ENCODE measurements at places on chromosomes 16 and 17.

GRCh38 chr16:19940195-19940594, 55.5 kb upstream of the GPRC5B start:
- DNase-seq, result no peak

DNA sequence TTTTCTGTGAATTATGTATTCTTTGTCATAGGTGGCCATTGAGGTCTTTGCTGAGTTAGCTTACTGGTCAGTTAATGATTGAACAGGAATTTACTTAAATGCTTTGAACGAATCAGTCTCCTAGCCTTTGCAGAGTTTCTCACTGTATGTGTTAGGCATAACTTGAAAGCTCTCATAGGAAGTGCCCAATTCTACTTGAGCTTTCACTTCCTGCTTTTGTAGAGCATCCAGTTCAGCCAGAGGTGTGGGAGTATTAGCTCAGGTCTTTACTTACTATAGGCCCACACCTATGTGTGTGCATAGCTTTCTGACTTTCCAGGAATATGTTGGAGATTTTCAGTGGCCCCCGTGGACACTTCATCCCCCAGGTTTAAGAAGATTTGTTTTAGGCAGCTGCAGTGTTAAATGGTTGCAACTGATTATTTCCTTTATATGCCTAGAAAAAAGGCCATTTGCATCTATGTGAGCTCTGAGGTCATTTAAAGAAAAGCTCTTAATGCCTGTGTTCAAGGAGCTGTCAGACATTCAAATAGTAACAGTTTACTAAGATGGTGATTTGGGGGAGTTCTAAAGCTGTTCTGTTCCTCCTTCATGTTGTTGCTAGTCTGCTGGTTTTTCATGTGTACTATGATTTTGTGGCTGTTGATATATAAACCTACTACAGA, 62.3 kb downstream of the PHKB start:
- no peak for DNase-seq

- DNase-seq, result no peak
These were observed 20.2 kb downstream of the SYCE1L start for GRCh38 chr16:77219437-77219836.

GRCh38 chr17:80986046-80986445, 5.6 kb upstream of the CHMP6 start:
- no peak for DNase-seq

DNA sequence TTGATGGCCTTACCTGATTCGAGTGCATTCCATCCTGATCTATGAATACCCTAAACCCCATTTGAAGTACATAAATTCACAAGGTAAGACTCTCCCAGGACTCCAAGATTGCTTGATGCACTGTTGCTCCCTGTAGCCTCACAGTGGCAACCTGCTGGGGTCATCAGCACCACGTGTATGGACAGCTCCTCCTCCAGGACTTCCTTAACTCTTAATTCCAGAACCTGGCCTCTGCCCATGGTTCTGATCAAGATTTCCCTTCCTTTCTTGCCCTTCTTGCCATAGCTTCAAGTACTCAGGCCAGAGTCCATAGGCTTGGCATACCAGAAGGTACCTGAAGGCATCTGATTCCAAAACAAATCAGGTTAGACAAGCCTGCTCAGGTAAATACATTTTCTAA, 34.0 kb upstream of the NLK start:
- peak; percentile 14 for DNase-seq

- no peak for DNase-seq
These were observed 26.6 kb upstream of the OR1F1 start for GRCh38 chr16:3161235-3162018.

DNA sequence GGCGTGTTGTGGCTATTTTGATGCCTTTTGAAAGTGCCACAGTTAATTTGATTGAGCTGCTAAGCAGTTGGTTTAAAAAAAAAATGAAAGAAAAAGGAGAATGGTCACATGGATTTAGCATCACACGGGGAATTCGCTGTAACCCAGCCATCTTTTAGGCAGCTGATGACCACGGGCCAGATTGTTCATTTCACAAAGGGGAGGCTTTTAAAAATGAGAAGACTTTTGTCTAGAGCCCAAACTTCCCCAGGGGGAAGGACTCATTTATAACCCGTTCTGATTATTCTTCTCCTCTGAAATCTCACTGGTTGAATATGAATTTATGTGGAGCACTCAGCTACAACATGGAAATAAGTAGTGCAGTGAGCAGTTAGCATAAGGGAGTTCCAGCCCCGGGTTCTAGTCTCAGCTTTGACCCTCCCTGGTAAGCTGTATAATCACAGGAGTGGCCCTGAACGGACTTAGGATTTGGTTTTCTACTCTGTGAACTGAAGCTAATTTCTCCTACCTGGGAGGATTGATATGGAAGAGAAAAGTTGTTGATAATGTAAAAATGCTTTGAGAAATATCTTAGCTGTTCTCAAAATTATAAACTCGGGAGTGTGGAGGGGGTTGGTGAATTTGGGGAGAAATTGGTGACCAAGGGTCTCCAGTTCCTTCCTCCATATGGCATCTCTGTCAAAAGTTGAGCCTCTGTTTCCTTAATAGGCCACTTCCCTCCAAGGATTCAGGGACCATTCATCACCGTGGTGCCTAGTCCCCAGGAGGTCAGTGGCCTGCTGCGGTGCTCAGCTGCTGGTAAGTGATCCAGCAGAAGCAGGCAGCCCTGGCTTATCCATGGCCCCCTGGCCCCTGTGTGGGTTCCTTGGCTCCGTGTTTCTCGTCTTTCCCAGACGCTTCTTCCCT, 76.4 kb upstream of the TBX2 start:
- DNase-seq, result no peak

- no peak for DNase-seq
These were observed 105.3 kb upstream of the ASIC2 start for GRCh38 chr17:33398386-33398785.

GRCh38 chr17:4535667-4536258, 19.4 kb downstream of the MYBBP1A start:
- DNase-seq, result no peak

DNA sequence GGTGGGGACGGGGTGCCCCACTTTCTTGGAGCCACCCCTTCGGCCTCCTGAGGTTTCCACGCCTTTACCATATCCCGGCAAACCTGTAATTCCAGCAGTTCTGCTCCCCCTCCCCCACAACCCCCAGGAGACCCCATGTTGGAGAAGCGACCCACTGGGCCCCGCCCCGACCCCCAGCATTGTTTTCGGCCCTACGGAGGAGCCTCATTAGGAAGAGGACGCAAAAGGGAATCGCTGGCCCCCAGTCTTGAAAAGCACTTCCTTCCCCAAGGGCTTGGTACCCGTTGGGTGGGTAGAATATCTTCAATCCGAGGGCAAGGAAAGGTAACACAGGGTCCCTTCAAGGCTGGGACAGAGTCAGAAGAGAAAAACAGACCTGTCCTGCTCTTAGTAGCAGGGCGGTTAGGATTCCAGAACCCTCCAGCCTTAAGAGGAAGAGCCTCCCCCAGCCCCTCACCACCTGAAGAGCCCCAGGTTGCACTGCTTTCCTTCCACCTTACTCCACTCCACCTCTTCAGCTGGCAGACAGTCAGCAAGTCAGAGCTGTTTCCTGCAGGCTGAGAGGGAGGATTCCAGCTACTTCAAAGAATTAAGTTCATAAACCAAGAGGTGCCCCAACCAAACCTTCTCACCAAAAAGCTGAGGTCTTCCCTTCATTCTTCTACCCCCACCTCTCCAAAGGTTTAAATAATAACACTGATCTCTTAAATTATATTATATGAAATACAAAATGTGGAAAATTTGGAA, 803 bp upstream of the TLCD2 start:
- no peak for DNase-seq

DNA sequence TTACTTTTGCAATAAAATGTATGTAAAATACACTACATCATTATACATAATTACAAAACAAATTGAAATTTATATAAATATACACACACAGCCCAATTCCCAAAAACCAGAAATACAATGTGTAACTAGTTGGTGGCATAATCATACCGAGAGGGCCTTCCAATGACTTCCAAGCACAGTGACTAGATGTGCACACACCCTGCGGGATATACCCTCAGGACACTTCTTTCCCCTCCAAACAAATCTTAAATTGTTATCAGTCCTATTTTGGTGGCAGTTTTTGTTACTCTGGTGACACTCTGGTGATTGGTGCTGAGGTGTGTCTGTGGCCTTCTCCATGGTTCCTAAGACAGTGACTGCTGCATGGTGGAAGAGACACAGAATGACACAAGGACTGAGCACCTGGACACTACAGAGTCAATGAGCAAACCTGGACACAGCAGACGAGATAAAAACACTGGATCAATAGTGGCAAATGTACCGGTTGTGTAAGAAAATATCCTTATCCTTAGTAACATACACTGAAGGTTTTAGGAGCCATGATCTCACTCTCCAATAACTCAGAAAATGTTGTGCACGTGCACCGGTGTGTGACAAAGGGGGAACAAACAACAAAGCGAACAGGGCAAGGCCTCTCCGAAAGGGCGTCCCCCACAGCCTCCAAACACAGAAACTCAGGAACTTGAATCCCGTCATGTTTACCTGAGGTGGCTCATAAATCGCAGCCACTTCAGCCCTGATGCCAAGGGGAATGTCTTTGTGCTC, 32.9 kb downstream of the NPLOC4 start:
- DNase-seq, result no peak

- no peak for DNase-seq
These were observed 169.7 kb downstream of the ANKFN1 start for GRCh38 chr17:56322991-56323390.

DNA sequence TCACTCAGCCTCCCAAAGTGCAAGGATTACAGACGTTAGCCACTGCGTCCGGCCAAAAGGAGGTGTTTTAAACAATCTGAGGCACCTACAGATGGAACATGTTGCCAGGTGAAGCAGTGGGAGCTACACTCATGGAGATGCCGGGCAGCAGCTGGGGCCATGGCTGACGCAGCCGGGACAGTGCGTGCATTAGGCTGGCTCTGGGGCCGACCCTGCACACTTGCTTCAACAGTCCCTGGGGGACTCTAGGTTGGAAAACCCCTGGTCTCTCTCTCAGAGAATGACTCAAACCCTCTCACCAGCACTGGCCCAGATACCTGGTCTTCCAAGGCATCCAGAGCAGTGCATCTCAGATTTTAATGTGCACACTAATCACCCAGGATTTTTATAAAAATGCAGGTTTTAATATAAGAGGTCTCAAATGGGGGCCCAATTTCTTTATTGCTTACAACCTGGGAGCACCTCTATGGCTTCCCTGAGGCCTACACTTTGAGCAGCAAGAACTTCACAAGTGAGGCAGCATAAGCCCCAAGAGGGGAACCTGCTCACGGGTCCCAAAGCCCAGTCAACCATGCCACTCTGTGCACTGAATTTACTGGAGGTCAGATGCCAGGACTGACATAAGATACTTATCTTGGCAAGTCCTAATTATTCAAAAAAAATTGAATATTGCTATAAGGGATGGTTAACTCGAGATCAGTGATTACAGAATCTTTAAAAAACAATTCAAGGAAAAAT, 70.8 kb upstream of the TRAP1 start:
- DNase-seq, result no peak

- no peak for DNase-seq
These were observed 48.7 kb upstream of the NDRG4 start for GRCh38 chr16:58451265-58451689.

DNA sequence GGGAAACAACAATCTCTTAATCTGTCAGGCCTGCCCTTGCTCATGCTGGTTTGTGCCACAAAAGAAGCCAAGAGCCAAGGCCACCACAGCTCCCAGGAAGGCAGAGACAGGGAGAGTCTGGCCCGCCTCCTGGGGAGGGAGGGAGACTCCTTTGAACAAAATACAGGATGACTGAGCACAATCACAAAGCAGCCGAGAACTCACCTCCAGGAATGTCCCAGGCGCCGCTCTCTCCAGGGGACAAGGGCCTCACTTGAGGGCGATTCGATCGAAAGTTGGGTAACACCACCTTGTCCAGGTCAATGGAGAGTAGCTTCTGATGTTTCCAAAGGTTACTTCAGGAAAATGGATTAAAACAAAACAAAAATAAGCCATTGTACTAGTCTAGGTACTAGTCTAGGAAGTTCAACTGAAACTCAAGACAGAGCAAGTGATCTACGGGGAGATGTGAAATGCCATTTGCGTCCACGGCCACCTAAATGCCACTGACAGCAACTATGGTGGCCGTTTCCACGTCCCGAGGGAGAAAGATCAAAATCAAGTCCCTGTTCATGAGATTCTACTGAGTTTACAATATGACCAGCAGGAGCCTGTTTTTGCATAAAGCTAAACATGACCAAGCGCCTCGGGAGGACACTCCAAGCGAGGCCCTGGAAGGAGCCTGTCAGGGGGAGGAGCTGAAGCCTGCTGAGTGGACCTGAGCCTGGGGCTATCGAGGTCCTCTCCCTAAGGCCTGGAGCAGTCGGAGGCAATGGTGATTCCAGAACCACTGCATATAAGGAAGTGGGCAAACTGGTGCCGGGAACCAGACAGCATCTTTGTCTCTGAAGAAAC, 13.4 kb upstream of the SLC38A8 start:
- DNase-seq, result no peak

GRCh38 chr16:85159179-85159980, 47.1 kb upstream of the CIBAR2 start:
- no peak for DNase-seq

GRCh38 chr17:81484195-81484979, 28.2 kb downstream of the ACTG1 start:
- no peak for DNase-seq

GRCh38 chr17:62627904-62628633, 599 bp downstream of the MRC2 start:
- DNase-seq, result no peak

DNA sequence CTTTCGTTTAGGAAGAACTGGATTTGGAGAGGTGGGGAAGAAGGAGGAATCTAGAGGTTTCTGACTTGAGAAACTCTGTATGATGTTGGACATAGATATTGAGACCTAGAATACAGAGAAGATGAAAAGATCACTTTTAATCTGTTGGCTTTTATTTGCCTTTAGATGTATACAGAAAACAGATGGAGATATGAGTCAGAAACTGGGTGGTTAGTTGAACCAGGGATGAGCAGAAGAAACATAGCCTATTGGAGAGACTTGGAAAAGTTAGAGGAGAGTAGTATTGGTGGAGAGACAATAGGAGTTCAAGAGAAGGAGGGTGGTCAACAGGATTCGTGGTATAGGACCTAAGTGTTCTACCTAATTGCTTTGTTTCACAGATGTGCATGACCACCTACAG, 5.1 kb downstream of the PHAF1 start:
- no peak for DNase-seq

DNA sequence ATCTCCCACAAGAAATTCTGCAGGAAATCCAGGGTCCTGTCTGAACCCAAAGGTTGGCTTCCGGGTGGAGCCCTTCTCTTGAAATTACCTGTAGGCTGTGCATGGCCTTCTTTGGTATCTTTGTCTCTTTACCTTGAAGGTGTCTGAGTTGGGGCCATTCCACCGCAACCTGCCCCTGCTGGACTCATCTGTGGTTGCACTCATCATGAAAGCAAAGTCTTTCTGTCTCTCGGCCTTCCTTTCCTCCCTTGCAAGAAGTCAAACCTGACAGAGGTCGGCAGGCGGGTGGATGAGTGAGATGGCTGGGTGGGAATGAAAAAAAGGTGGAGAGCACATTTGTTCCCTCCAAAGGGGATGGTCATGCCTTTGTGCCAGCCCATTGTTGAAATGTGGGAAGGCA, 25.1 kb downstream of the SALL1 start:
- no peak for DNase-seq

Measured in non-pigmented ciliary epithelial cell (primary cell).